ENCODE measurements at places on chromosomes 12 and 14.

DNA sequence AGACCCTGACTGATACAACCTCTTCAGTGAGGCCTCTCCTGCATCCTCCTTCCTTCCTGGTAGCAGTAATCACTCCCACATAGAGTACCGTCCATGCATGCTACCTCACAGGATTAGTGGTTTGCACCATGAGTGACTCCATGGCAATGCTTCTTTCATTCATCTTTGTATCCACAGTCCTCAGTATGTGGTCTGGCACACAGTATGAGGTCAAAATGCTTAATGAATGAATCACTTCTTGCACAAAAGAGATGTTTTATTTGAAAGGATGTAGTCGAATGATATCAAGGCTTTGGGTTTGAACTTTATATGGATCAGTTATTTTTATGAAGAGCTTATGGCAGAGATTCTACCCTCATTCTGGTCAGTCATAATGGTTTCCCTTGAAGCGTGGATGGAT lies 42.2 kb downstream of the KCNA5 start:
- no peak for DNase-seq

GRCh38 chr14:91919814-91920213 lies 27.7 kb downstream of the FBLN5 start:
- no peak for DNase-seq

DNA sequence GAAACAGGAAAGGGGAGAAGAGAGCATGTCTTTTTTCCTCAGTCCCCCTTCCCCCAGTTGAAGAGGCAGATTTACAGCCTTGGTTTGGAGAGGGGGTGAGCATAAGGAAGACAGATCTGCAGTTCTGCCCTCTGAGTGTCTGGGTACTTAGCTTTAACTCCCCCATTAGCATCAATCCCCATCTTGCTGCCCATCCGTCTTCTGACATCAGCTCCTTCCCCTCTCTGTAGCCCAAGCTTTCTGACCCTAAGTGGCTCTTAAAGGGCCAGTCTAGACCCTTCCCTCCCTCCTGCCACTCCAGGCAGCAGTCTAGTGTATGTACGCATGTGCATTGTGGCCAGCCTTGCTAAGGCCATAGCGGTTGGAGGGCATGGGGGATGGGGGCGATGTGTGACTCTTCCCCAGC lies 7.3 kb downstream of the GPR84 start:
- DNase-seq = no peak

DNA sequence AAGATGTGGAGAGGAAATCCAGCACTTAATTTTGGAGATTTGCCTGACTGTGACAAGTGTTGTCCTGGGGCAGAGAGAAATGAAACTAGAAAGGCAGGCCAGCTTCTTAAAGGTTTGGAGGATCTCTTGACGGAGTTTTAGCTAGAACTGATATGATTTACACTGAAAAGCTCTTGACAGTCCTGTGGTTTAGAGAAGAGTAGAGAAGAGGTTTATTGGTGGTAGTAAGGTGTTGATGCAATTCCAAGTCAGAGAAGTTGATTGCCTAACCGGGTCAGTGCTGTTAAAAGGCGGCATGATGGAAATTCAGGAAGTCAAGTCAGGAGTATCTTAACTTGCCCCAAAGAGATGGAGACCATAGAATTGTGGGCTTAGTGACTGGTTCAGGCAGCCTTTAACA lies 89.0 kb upstream of the TRAF3 start:
- no peak for DNase-seq

All from GM20000 (cell line).